Cardiac septum (tissue), 1 donor: ENCODE measurements at places on chromosomes 3 and 15. TPM values are rescaled to one million over a fixed set of nuclear protein-coding genes. Genes with fewer than 3 reads are reported as not detected.

- no peak for DNase-seq
Observed at GRCh38 chr3:14289590-14290461, 111.2 kb downstream of the LSM3 start.

- peak; percentile 90 for DNase-seq
Observed at GRCh38 chr15:84658080-84658787, at the start of gene NMB. NMB (minus strand) TSS chr15:84658199; CDS start chr15:84658152, 47 bp downstream.

- DNase-seq = no peak
Observed at GRCh38 chr15:86317384-86317740, 237.7 kb downstream of the AGBL1 start.

GRCh38 chr3:39843440-39843839 is 34.0 kb downstream of the MYRIP start:
- no peak for DNase-seq

DNA sequence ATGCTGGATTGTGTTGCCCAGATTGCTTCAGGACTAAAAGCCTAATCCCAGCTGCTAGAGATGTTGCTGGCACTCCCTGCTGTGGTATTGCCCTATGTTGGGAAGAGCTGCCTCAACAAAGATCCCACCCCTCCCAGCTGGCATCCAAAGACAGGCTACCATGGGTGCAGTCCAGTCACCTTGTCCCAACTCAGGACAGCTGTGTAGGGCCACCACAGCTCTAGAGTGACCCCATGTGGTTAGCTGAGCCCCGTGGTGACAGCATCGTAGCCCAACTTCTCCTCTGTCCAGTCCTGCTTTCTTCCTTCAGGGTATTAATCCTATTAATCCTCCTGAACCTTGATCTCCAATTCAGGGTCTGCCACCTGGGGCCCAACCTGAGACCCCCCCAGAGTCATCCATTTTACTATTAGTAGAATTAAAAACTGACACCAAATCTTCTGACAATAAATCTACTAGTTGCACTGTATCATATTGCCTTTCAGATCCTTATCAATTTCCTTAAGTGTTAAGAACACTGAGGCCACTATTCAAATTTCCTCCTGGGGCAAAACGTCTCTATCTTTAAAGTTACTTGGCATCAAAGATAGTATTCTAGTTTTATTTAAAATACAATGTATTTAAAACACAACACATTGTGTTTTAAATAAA is 83.5 kb downstream of the AQP9 start:
- DNase-seq = no peak

- DNase-seq = no peak
Observed at GRCh38 chr3:101518421-101518871, 5.4 kb upstream of the SENP7 start.

DNA sequence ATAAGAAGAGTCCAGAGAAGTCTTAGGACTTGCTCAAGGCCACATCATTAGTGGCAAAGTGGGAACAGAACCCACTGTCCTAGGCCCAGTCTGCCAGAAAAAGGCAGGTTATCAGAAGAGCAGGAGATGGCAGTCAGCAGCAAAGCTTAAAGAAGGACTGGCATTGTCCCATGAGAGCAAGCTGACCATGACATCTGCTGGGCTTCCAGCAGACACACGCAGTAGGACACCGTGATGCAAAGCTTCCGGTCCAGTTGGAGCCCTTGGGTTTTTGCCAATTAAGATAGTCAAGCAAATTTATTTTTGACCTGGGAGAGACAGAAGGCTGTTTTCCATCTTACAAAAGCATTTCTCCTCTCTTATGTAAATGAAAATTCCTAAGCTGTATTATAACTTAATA is 42.1 kb downstream of the ZBTB38 start:
- DNase-seq = peak; percentile 82

GRCh38 chr15:61742591-61742990 is 317.7 kb downstream of the VPS13C start:
- no peak for DNase-seq

GRCh38 chr15:73959012-73959581 is 32.8 kb downstream of the LOXL1 start:
- peak; percentile 36 for DNase-seq

GRCh38 chr3:194282436-194283122 is 68.5 kb downstream of the CPN2 start:
- DNase-seq = peak; percentile 74

GRCh38 chr3:128984596-128984995 is 9.3 kb downstream of the CFAP92 start:
- no peak for DNase-seq

- no peak for DNase-seq
Observed at GRCh38 chr15:38174691-38175090, 77.9 kb upstream of the SPRED1 start.

DNA sequence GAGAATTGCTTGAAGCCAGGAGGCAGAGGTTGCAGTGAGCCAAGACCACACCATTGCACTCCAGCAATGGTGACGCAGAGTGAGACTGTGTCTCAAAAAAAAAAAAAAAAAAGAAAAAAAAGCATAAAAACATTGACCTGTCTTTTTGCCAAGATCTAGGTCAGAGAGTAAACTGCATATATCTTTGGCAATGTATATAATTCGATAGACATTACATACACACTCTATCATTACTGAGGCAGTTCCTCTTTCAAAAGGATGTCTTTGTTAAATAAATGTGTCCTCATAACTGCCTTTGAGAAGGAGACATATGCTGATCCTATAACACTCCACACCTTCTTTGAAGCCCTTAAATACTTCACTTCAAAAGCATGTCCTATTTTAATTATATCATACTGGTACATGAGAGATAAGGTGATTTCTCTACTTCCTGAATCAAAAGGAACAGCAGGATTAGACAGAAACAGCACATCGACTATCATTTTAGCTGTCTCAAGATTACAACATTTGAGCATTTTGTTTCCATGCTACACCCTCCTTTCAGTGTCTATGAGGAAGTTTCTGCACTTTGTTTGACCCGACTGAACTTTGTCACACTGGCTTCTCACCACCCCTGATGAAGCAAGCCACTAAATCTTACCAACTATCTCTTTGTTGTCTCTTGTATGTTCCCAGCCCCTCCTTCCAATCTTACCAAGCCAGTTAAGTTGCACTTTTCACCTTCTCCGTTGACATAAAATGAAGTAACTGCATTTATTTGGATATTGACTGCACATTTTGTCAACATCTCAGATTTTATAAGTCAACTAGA is 335.8 kb downstream of the MECOM start:
- no peak for DNase-seq

DNA sequence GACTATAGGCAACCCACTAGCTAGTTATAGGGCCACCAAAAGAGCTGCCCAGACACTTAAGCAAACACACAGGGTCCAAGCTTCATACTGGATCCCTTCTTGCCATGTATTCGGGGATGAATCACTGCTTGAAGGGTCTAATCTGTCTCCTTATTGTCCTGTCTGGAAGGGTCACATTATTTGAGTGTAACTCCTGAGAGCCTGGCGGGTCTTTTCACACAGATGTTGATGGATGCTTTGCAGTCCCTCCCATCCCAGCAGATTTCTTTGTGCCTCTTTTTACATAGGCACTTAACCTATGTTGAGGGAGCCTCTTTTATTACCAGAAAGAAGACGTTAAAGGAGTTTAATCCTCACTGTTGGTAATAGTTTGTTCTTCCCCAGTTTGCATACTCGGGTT is 56.6 kb downstream of the BBX start:
- DNase-seq = no peak

DNA sequence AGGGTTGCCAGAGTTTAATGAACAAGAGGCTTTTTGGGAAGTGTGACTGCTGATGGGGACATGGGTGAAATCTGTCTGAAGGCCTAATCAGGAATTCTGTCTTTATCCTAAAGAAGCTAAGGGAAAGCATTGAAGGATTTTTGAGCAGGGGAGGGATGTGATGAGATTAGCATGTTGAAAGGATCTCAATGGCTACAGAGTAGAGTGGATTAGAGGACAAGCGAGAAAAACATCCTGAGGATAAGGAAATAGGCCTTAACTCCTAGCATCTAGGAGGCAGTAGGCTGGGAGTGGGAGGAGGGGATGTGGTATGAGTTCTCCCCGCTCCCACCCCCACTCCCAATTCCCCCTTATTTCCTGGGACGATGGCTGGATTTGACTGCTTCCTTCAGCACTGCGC is 35.1 kb upstream of the SNTN start:
- DNase-seq = no peak

DNA sequence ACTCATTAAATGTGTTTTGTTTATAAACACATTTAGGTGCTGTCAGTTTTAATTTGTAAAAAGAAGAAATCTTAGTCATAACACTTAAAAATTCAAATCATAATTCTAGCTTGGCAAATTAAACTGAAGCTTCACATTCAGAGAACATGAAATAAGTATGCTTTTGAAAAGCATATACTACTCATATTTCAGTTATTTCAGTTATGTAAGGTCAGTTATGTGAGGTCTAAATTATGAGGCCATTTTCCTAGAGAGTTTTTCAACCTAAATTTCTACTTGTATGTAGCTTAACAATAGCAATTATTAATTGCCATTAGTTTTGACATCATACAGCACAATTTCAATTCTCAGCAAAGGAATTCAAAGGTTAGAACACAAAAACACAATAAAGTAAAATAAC is 465.0 kb downstream of the PLOD2 start:
- DNase-seq = no peak

DNA sequence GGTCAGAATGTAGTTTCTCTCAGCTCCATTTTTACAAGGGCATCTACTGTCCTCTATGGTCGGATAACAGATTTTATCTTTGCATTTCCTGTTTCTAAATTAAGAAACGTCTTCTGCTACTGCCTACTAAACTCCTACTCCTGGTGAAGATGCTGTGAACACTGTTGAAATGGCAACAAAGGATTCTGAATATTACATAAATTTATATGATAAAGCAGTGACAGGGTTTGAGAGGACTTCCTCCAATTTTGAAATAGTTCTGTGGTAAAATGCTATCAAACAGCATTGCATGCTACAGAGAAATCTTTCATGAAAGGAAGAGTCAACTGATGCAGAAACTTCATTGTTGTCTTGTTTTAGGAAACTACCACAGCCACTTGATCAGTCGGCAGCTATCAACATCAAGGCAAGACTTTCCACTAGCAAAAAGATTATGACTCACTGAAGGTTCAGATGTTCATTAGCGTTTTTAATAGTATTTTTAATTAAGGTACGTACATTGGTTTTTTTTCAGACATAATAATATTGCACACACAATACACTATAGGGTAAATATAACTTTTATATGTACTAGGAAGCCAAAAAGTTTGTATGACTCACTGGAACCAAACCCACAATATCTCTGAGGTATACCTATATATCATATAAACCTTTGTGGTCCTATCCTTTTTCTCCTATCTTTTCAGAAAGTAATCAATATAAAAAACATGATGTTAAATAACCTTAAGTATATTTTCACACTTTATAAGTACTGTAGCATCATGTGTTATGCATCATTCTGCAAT is 156.1 kb downstream of the STAG1 start:
- DNase-seq = no peak

DNA sequence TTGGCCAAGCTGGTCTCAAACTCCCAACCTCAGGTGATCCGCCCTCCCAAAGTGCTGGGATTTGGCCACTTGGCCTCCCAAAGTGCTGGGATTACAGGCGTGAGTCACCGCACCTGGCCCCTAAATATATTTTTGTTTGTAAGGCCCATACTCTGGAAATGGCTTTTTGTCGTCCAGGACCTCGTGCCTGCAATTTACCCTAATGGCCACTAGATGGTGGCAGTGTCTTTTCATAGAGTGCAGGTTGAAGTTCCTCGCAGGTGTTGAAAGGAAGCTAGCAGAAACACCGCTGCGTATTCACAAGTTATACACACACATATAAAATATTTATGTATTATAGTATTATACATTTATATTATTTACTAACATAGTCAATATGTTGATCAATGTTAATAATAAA is 97.2 kb downstream of the LRTM1 start:
- DNase-seq = no peak

DNA sequence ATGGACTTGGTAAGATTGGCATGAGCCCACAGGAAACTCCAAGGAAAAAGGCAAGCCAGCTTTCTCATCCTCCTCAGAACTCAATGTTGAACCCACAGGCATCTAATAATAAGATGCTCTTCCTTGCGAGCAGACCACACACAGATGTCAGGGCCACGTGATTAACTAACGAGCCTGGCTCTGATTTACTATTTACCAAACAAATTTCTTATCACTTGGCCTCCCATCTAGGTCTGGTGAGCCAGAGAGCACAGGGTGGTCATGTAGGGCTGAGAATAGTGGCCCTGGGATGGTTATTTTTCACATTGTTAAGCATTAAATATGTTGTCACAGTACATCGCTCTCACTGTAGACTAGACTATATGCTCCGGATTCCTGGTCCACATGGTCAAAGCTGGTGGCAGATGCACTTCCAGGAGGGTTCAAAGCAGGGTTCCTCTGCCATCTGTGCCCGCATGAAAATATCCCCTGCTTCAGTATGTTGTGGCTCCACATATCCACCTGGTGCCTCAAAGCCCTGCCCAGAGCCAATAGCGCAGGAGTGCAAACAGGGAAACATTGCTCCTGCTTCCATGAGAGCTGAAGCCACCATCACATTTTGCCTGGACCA is 472.5 kb upstream of the WNT5A start:
- DNase-seq = no peak

- no peak for DNase-seq
Observed at GRCh38 chr15:73069109-73069508, 16.8 kb downstream of the NEO1 start.

- no peak for DNase-seq
Observed at GRCh38 chr3:128033102-128033501, 19.1 kb upstream of the SEC61A1 start.

DNA sequence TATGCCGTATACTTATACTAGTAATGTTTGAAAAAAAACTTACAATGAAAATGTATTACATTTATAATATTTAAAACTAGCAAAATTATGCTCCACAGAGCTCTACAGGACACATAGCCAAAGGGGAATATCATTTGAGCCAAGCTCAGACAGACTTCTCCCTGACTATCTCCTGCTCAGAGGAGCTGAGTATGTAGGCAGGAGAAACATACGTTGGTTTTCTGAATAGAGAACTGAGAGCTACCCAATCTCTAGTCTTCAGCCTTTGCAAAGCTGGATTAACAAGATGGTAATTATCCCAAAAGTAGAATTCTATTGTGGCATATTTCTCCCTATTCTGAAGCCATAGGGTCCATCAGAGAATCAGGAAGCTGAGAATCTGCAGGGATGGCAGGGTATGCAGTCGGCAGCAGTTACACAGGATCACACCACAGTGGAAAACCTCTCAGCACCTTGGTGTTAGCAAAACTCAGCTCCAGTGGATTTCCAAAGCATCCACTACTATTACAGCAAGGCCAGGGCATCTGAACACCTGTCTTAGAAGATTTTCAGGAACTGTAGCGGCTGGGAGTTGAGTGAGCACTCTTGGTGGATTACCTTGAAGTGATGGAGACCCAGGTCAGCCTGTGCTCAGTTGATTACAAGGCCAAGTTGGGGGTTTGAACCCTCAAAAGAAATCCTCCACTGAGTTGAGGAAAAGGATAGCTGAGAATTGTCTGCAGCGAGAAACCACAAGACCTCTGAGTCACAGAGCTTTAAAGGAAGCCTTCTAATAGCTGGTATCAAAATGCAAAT is 30.1 kb downstream of the GPR15 start:
- DNase-seq = no peak

The PLA2G4D gene
- total RNA-seq = not detected

The SI gene
- not detected for total RNA-seq

The CHRNA7 gene
- 1.1 TPM for total RNA-seq

The AADAC gene
- total RNA-seq = not detected

The IGSF10 gene
- 0.83 TPM for total RNA-seq

The DNAJB8 gene
- total RNA-seq = not detected

The HTR3E gene
- not detected for total RNA-seq

The GPR149 gene
- not detected for total RNA-seq

The ZSCAN2 gene
- total RNA-seq = 4.6 TPM

The CKMT1A gene
- total RNA-seq = 0.32 TPM

The SLC35G2 gene
- 4.7 TPM for total RNA-seq

The OSTN gene
- total RNA-seq = 0.48 TPM

The HCLS1 gene
- total RNA-seq = 9.4 TPM

The ANKRD34C gene
- 0.78 TPM for total RNA-seq

The ATP10A gene
- total RNA-seq = 0.94 TPM
